ENCODE measurements at places on chromosomes 16 and 17.

GRCh38 chr17:36135465-36135864, 31.8 kb downstream of the CCL4 start:
- no peak for ATAC-seq

GRCh38 chr17:50047488-50048126, 8.3 kb upstream of the ITGA3 start:
- ATAC-seq, result no peak

DNA sequence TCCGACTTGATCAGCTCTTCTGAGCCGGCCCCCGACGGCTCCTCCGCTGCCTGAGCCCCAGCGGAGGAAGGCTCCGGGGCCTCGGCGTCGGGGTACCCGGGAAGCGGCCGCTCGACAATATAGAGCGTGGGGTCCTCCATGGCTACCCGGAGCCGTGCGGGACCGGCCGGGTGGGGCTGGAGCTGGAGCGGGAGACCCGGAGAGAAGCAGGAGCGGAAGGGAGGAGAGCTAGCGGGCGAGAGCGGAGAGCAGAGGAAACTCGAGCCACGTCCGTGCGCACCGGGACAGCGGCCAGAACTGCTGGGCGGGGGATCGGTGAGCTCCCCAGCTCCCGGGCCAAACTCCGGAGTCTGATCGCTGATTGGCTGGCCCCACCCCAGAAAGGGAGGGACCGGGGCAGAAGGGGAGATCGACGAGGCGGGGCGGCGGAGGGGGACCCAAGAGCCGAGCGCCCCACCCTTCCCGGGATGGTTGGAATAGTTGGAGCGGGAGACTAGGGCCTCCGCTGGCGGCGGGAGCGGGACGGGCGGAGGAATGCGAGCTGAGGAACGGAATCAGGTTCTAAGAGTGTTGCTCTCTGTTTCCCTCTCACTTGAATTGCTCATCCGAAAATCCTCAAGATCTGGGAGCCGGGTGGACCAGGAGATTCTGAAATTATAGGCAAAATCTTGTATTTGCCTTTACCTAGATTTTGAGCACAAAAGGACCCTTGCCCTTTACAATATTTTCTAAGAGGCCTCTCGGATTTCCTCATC, at the start of gene CAVIN1:
Gene CAVIN1 (minus strand): TSS at position 299 of the 755 bp plus-strand sequence. CDS start 159 bp downstream, at position 140.
- ATAC-seq, result peak; percentile 13

- ATAC-seq, result no peak
These were observed 4.8 kb downstream of the DNASE1 start for GRCh38 chr16:3659251-3659650.

GRCh38 chr17:64277831-64278562, 14.9 kb upstream of the TEX2 start:
- no peak for ATAC-seq

GRCh38 chr17:4487820-4488716, 10.6 kb upstream of the SPNS2 start:
- no peak for ATAC-seq

- ATAC-seq, result no peak
These were observed 692 bp downstream of the PRR15L start for GRCh38 chr17:47956791-47957590.

GRCh38 chr17:77409282-77410161, 268.8 kb downstream of the SEC14L1 start:
- no peak for ATAC-seq

DNA sequence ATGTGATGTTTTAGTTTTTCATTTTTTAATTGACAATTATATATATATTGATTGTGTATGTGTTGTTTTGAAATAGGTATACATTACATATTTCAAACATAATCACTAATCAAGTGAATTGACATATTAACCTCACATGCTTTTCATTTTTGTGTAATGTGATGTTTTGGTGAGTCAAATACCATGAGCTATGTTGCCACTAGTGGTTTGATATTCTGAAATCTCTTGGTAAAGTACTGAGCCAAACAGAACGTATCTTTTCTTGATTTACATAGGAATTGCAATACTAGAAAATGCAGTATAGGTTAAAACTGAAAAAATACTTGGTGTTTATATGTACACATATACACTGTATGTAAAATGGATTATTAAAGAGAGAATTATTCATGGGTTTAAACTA, 65.2 kb upstream of the SIAH1 start:
- ATAC-seq, result no peak

DNA sequence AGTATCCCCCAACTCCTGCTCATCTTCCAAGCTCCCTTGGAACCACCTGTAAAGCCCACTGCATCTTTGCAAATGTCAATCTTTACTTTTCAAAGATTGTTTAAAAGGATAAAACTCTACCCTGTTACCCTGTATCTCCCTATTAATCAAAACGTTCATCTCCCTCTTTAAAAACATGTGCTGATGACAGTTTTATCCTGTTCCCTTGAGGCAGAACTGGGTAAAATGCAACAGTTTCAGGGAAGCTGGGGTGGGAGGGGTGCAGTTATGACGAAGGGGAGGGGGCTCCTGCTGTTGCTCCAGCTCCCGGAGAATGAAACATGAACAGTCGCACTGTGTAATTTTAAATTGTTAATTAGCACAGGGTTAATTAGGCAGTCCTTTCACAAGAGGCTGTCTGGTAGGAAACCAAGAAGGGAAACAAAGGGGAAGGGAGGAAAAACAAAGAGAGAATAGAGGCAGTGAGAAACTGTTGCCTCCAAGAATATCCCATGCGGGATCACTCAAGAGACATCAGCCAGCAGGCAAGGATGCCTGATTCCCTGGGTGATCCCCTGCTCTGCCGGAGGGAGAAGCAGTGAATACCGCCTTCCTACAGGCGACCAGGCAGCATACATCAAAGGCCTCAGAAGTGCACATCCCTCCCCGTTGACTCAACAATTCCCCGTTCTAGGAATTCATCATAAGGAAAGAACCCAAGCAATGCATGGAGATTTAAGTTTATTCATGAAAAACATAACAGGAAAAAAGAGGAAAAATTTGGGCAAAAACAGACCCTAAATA, 84.2 kb downstream of the ZFHX3 start:
- no peak for ATAC-seq

DNA sequence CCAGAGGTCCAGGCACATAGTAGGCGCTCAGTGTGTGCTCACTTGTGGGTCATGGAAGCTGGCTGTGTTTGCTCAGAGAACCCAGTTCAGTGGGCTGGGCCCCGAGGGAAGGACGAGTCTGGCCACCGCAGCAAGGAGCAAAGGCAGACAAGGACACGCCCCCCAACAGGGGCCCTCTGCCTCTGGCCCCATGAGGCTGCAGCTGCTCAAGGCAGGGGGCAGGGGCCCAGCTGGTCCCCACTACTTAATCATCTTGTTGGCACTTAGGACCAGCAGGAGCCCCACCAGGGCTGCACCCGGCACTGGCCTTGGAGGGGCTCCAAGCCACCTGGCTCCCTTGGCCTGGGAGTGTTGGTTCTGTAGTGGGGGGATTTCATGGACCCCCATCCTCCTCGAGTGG, 16.1 kb downstream of the KCNJ12 start:
- ATAC-seq, result no peak

DNA sequence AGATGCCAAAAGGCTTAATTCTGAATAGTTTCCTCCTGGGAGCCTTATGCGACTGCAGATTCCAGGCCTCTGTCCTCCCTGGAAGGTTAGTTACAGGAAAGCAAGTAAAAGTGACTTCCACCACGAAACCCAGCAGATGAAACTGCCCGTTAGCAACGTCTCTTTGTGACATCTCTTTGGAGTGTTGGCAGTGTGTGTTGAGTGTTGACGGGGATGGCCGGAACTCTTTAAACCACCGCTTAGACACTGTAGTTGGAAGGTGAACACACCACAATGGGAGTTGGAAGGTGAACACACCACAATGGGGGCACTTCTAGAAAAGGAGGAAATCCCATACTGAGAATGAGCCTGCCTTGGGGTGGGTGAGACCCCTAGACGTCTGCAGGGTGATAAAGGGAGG, 858 bp downstream of the SKAP1 start:
- no peak for ATAC-seq

DNA sequence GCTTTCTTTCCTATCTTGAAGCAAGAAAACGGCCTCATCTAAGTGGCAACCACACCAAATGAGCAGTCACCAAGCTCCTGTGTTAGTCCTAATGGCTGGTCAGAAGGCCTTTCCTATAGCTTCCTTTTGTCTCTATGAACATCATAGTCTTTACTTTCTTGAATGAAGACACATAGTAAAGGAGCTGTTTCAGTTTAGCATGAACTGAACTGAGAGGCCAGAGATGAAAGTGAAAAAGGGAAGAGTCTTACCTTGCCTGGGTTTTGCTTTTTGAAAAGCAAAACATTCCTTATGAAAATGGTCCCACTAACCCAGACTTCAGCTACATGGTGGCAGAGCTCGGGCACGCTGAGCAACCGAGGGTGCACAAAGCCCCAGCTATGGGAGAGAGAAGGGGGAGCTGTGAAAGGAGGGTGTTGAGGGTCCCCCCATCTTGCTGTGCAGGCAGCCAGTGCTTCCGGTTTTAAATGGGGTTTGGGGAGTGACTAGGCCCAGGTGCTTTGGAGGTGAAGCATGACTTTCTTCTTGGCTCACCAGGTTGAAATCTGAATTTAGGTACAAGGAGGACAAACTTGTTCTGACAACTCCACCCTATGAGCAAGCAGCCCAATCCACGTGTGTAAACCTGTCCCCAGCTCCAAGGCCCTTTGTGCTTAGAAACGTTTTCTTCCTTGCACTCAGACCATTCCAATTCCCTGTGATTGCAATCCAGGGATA, 9.1 kb upstream of the PSMC3IP start:
- peak; percentile 80 for ATAC-seq

DNA sequence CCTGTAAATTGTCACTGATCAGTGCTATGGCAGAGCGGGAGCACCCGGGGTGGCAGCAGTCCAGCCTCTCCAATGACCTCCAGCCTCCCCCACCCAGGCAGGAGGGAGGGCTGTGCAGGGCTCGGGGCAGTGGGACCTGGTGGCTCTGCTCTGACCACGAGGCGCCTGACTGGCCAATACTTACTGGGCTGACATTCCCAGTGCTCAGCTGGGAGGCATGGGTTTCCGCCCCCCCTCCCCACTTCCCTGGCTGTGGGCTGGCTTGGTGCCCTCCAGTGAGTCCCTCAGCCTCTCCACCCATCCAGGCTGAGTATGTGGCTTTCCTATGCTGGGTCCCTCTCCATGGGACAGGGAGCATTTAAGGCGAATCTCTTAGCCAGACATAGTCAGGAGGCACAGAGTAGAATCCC, 2.7 kb downstream of the SOCS3 start:
- ATAC-seq, result no peak

DNA sequence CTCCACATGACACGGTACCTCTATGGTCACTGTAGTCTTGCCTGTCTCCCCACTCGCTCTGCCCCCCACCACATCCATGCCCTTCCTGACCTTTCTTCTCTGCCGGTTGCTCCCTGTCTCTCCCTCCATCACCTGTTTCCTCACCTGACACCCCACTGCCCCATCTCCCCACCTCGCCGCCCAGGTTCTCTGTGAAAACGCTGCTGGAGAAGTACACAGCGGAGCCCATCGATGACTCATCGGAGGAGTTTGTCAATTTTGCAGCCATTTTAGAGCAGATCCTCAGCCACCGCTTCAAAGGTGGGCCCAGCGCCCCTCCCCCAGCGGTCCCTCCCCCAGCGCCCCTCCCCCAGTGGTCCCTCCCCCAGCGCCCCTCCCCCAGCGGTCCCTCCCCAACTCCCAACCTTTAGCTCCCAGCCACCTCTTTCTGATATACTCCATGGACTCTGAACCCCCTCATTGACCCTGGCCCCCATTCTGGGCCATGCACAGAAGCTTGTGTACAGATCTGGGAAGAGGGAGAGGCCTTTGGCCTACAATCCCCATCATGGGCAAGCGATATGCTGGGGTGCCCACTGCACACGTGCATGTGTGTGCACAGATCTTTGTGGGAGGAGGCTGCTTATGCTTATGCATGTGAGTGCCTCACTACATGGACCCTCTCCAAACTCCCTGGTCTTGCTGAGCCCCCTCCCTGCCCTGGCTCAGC, 4.1 kb downstream of the RUNDC3A start:
- no peak for ATAC-seq

DNA sequence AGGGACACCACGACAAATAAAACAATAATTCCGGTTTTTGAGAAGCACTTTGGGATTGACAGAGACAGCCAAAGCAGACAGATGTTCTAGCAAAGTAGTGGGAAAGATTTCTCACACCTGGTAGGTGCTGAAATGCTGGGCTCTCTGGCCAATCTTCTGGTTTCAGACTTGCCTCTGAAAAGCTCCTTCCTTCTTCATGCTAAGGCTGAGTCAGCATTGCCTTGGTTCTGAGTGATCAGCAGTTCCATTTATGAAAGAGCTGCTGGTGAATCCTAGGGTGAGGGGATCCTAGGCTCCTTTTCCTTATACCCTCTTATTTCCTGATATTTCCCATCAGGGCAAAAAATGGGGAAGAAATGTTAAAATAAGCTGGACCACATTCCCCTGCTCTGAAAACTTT, 268.7 kb upstream of the SALL1 start:
- ATAC-seq, result no peak

DNA sequence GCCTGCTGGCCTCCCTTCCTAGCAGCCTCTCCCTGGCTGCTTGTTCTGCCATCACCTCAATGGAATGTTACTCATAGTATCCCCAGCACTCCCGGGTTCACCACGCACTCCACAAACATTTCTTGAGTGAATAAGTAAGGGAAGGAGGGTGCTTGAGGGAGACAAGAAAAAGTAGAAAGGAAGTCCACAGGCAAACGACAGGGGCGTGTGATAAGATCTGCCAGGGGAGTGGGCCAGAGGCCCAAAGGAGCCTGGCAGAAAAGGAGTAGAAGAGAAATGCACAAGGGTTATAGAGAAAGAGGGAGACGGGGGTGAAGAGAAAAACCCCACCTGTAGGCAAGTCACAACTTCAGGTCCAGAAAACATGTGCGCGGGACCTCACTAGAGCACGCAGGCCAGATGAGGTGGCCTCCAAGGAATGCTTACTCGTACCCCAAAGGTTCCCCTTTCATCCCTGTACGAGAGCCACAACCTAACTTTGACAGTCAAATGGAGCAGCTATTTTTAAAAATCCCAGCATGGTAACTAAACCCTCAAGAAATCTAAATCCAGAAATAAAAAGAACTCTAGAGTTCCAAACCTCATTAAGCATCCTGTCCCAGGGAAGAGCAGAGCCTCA, 6.6 kb downstream of the ZDHHC7 start:
- ATAC-seq, result no peak

DNA sequence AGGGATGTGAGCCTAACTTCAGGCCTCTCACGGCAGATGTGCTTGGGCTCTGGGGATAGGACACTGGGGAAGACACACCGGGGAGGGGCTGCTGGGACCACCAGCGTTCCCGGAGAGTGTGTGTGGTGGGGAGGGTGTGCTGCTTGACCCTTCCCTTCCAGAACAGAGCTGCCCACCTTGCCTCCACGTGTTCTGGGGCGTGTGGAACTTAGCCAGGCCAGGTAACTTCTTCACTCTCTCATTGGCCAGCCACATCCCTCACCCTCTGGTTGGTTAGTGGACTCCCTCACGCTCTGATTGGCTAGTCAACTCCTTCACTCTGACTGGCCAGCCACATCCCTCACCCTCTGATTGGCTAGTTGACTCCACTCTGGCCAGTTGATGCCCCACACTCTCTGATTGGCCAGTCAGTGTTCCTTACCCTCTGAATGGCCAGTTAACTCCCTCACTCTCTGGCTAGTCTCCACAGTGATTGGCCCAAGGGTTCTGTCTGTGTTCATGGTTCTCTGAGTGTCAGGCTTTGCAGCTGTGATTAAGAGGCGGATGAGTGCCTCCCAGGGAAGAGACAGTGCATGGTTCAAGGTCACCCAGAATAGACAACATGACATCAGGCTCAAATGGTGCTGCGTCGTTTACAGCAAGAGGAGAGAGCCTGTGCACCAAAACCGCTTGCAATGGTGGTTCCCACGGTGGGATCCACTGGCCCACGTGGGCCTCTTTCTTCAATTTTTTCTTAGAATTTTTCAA, 10.0 kb downstream of the TMEM235 start:
- no peak for ATAC-seq

GRCh38 chr17:68892658-68893057, 62.5 kb downstream of the ABCA8 start:
- no peak for ATAC-seq

- no peak for ATAC-seq
These were observed 65.4 kb upstream of the ZFHX3 start for GRCh38 chr16:73113336-73113735.
